ENCODE measurements at places on chromosomes 3 and 15.

DNA sequence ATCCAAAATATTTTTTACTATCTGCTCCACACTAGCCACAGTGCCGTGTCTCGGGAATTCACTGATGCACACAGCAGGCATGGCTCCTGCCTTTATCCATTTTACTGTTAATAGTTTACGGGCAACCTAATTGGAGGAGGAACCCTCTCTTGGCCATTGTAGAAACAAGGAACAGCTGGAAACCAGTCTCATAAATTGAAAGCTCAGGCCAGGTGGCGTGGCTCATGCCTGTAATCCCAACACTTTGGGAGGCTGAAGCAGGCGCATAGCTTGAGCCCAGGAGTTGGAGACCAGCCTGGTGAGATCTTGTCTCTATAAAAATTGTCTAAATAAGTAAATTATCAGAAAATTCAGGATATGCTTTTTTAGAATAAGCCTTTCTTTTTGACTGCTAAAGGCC, 39.0 kb downstream of the IL5RA start:
- no peak for DNase-seq

- no peak for DNase-seq
Observed at GRCh38 chr3:53944028-53944427, 52.4 kb upstream of the SELENOK start.

- no peak for DNase-seq
Observed at GRCh38 chr3:110544730-110545129, 526.9 kb upstream of the NECTIN3 start.

- DNase-seq = no peak
Observed at GRCh38 chr3:151155409-151156128, 47.4 kb downstream of the GPR171 start.

- DNase-seq = no peak
Observed at GRCh38 chr15:75063338-75063737, 39.9 kb downstream of the PPCDC start.

GRCh38 chr15:63156755-63157117, 541 bp downstream of the RPS27L start:
- DNase-seq = peak; percentile 44

Data from prostate gland (tissue), 2 donors.